ENCODE measurements at places on chromosomes 12 and 14.

- no peaks in the 10 kb centered on the region for H3K27me3 ChIP-seq
- no peak overlapping the region for H3K27ac ChIP-seq
- DNase-seq: no peak
- H3K36me3 ChIP-seq: no peaks in the 10 kb centered on the region
These were observed 217.7 kb downstream of the SLC15A4 start for GRCh38 chr12:128606051-128606450.

- H3K4me3 ChIP-seq: no peak overlapping the region
- no peak overlapping the region for H3K27ac ChIP-seq
- H3K27me3 ChIP-seq: no peaks in the 10 kb centered on the region
- no peak for DNase-seq
- H3K4me1 ChIP-seq: no peaks in the 10 kb centered on the region
These were observed 140.3 kb downstream of the NEDD1 start for GRCh38 chr12:97047361-97047760.

GRCh38 chr12:109458086-109458485 lies 19.0 kb downstream of the KCTD10 start:
- DNase-seq: no peak
- H3K4me3 ChIP-seq: no peak overlapping the region
- H3K4me1 ChIP-seq: peaks cover 2% of the 10 kb centered on the region
- peaks cover 51% of the 10 kb centered on the region for H3K36me3 ChIP-seq
- no peaks in the 10 kb centered on the region for H3K27me3 ChIP-seq
- no peak overlapping the region for H3K27ac ChIP-seq

GRCh38 chr12:47889040-47889439 lies 15.8 kb downstream of the VDR start:
- no peaks in the 10 kb centered on the region for H3K36me3 ChIP-seq
- H3K27ac ChIP-seq: no peak overlapping the region
- H3K4me3 ChIP-seq: no peak overlapping the region
- peaks cover 32% of the 10 kb centered on the region for H3K4me1 ChIP-seq
- no peak for DNase-seq

DNA sequence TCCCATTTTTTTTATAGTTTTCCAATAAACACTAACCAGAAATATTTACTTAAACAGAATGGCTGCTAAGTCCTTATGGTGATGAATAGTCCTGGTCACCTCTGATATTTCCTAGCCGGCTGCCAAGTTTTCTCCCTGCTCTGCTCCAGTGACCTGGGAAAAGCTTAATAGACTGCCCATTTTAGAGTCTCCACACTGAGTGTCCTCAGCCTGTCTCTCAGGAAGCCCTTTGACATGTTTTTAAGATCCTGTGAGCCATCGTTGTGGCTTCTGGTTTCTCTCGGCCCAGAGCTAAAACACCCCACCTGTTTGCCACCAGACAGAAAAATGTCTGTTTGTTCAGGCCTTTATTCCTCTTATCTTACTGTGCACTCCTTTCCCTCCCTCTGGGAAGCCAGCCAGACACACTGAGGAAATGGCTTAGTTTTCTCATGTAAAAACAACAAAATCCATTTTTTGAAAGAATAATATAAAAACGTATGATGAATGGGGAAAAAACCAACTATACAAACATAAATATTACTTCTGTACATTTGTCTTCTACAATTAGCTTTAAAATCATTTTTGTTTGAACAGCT lies 25.4 kb upstream of the ALDH2 start:
- H3K4me3 ChIP-seq: no peak overlapping the region
- H3K27me3 ChIP-seq: no peaks in the 10 kb centered on the region
- H3K4me1 ChIP-seq: no peaks in the 10 kb centered on the region
- H3K27ac ChIP-seq: no peak overlapping the region

GRCh38 chr14:92308716-92309115 lies 14.2 kb upstream of the SLC24A4 start:
- H3K4me3 ChIP-seq: no peak overlapping the region
- H3K4me1 ChIP-seq: no peaks in the 10 kb centered on the region
- DNase-seq: no peak
- H3K27ac ChIP-seq: no peak overlapping the region
- no peaks in the 10 kb centered on the region for H3K27me3 ChIP-seq

DNA sequence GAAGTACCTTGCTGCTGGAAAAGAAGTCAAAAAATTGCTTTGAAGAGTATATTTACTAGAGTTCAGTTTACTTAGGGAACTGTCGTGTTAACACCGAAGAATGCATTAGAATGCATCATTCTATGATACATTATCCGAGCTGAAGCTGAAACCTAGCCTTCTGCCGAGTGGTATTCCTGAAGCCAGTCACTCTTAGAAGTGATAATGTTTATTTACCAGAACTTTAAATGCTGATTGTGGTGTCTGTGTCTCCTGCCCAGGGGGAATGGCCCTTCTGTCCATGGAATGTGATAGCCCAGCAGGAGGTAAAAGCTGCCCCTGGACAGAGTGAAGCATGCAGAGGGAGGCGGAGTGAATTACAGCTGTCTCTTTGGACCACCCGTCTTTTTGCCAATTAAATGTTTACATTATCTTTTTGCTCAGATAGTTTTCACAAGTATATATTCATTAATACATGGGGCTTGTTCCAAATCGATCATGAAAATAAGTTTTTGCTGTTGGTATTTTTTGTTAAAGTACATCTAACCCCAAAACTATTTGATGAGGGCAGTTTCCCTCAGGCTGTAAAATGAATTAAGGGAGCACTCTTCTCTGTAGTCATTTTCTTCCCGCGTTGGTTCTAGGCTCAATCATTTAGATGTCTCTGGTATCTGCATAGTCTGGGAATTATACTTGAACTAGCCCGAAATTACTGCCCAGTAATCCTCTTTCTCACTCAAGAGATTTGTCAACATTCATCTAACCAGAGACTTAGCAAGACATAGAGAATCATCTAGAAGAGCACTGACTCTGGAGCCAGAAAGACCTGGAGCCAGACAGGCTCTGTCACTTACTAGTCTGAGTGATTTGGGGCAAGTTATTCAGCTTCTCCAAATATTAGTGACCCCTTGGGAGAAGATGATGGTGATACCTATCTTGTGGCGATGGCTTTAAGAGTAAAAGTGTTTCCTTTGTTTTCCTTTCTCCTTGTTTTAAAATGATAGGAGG lies 147.6 kb downstream of the CRADD start:
- no peaks in the 10 kb centered on the region for H3K36me3 ChIP-seq
- no peaks in the 10 kb centered on the region for H3K4me1 ChIP-seq
- H3K27ac ChIP-seq: no peak overlapping the region
- no peaks in the 10 kb centered on the region for H3K27me3 ChIP-seq
- no peak overlapping the region for H3K4me3 ChIP-seq
- no peak for DNase-seq

DNA sequence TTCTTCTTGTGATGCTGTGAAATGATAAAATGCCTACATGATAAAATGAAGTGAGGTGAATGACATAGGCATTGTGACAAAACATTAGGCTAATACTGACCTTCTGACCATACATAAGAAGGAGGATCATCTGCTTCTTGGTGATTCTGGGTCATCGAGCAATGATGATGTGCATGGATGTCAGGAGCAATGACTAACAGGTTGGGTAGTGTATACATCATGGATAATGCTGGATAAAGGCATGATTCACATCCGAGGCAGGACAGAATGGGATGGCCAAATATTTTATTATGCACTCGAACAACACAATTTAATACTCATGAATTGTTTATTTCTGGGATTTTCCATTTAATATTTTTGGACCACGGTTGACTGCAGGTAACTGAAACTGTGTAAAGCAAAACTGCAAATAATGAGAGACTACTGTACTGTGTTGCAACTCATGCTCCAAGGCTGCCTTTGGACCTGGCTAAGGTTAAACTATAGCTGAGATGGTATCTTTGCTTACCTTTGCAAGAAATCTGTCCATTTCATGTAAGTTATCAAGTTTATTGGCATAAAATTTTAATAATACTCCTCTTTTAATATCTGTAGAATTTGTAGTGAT lies 7.6 kb upstream of the SLC25A21 start:
- no peaks in the 10 kb centered on the region for H3K4me1 ChIP-seq
- H3K27me3 ChIP-seq: no peaks in the 10 kb centered on the region
- H3K27ac ChIP-seq: no peak overlapping the region
- no peak overlapping the region for H3K4me3 ChIP-seq
- no peaks in the 10 kb centered on the region for H3K36me3 ChIP-seq
- no peak for DNase-seq
